ENCODE measurements at places on chromosomes 11 and 22.

DNA sequence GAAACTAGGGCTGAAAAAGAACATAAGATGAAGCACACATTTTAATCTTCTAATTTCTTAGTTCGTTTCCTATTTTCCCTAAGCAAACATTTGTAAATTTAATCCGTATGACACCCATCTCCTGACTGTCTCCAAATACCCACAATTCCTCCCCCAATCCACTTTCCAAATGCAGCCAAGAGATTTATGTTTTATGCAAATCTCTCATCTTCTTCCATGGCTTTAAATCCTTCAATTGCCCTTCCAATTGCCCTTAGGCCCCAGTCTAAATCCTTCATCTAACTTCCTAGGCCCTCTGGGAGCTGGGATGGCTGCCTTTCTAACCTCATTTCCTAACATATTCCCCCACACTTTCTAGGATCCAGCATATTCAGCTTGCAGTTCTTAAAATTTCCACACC is 18.0 kb upstream of the POU2AF1 start:
- DNase-seq, result no peak

DNA sequence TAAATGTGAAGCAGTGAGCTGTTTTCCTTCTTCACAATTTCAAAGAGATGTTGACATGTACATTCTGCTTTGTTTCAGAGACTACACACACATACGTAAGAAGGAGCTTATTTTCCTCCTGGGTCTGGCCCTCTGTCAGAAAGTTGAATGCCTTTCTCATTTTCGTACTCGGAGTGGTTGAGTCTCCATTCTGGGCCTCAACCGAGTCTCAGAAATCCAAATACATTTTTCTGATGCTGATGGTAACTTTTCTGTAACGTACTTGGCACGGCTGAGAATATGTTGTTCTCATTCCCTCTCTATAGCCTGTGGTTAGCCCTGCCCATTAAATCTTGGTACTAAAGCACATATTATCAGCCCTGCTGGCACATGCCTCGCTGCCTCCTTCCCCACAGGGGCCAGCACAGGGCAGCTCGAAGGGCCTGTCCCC is 25.3 kb downstream of the PARVA start:
- no peak for DNase-seq

DNA sequence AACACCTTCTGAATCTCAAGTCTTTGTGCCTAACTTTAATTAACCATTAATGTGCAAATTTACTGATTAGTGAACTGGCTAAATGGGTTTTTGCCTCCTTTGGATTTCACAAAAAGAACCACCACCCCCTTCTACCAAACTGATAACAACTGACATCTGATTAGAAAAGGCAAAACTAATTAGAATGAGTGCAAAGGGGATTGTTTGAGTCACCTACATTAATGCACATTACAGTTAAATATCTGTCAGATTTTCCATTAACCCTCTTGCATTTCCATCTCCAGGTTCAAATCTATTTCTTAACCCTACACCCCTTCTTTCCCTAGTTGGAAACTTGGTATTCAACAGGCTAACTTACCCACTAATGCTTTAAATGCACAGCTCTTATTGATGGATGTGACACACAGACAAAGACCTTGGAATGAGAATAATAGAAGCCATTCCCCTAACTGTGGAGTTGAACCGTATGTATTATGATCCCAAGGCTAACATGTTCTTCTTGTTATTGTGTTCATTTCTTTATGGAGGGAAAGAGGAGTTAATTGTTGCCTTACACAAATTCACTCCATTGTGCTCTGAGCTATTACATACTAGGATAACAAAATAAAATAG is 161.5 kb upstream of the MTMR2 start:
- DNase-seq, result no peak

DNA sequence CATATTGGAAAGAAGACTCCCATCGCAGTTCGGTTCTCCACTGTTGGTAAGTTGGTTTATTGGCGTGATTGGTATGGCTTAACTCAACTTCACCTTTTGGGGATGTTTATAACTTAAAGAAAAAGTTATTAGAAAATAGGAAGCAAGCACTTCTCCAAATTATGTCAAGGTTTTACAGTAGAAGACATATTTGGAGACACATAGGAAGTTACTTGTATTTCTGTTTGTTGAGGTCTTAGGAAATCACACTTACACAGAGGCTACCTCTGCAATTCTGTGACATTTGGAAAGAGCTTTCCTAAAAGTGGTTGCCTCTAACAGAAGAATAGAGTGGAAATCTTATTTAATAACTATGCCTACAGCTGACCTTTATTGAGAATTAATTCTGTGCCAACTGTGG is 12.3 kb downstream of the CAT start:
- peak; percentile 13 for DNase-seq

GRCh38 chr22:50467773-50468440 is 6.9 kb downstream of the SBF1 start:
- DNase-seq, result no peak

- DNase-seq, result no peak
Measured at GRCh38 chr22:27842669-27843431, 41.3 kb upstream of the MN1 start.

GRCh38 chr11:110311783-110312579 is 15.6 kb upstream of the RDX start:
- DNase-seq, result no peak

GRCh38 chr11:84564180-84564866 is 1062.8 kb downstream of the DLG2 start:
- no peak for DNase-seq

GRCh38 chr11:70315716-70316115 is 45.2 kb downstream of the PPFIA1 start:
- DNase-seq, result peak; percentile 50

All from SIG-M5 (cell line).